Endothelial cell of umbilical vein (primary cell): ENCODE measurements at places on chromosomes 13 and 19. TPM values are rescaled to one million over a fixed set of nuclear protein-coding genes. Genes with fewer than 3 reads are reported as not detected.
A peak's percentile ranks its signal among the peaks of the same experiment; 100 is the strongest.

The ERICH6B gene
- not detected in 2 replicates for total RNA-seq

- DNase-seq, result no peak
These were observed 11.4 kb downstream of the ARHGEF1 start for GRCh38 chr19:41894350-41894749.

The A1BG gene
- total RNA-seq, result 0.85 and 2.3 TPM in 2 replicates

- DNase-seq, result peak; percentile 30
These were observed 593 bp downstream of the ATP8B3 start for GRCh38 chr19:1811472-1811894.

- no peak for DNase-seq
These were observed 21.8 kb downstream of the PRR22 start for GRCh38 chr19:5762608-5763217.

- DNase-seq, result peak; percentile 30
These were observed 27.9 kb upstream of the NDUFS7 start for GRCh38 chr19:1355568-1356507.
